Activated gamma-delta T cell (primary cell): ENCODE measurements at places on chromosomes 4 and X.

GRCh38 chr4:61630548-61630947, 430.4 kb downstream of the ADGRL3 start:
- no peak for DNase-seq

GRCh38 chr4:114780205-114780604, 181.6 kb downstream of the UGT8 start:
- DNase-seq, result no peak

GRCh38 chr4:5033281-5033841, 14.1 kb upstream of the CYTL1 start:
- DNase-seq, result no peak

GRCh38 chr4:54840992-54841768, 183.4 kb downstream of the KIT start:
- no peak for DNase-seq

- DNase-seq, result no peak
Measured at GRCh38 chrX:107731831-107732502, 43.6 kb downstream of the TSC22D3 start.
